ENCODE measurements at places on chromosomes 4 and X.

DNA sequence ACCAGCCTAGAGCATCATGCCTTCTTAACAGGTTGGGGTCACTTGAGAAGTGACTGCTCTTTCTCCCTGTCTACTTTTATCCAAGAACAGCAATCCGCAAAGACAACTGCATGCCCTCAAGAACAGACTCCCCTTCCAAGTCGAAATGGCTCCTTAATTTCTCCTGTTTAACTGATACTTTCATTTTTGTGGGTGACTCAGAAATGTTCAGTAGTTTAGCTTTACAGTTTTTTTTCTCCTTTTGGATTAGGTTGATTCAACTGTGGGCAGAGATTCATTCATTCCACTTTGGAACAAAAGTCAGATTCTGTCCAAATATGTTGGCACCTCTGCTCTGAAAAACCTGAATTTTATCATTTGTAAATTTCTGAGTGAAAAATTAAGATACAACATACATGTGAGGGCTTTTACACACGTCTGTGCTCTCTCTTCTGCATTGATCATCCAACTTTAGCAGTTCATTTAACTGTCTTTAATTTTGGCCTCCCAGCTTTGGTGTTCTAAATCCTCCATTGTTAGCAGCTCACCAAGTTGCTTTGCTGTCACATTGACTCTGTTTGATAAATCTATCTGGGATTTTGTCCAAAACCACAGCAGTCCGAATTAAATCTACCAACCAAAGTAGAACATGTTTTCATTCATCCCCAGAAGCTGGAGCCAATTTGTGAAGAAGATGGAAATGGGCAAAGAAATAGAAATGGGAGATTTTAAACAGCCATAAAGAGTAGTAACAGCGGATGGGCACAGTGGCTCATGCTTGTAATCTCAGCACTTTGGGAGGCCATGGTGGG lies 50.0 kb downstream of the HOPX start:
- no peak for DNase-seq

- no peak for DNase-seq
Observed at GRCh38 chr4:75891611-75892010, 10.6 kb downstream of the PPEF2 start.

- DNase-seq, result no peak
Observed at GRCh38 chr4:17630228-17630627, 15.8 kb downstream of the MED28 start.

- DNase-seq, result no peak
Observed at GRCh38 chr4:67575232-67576058, 16.9 kb downstream of the STAP1 start.

DNA sequence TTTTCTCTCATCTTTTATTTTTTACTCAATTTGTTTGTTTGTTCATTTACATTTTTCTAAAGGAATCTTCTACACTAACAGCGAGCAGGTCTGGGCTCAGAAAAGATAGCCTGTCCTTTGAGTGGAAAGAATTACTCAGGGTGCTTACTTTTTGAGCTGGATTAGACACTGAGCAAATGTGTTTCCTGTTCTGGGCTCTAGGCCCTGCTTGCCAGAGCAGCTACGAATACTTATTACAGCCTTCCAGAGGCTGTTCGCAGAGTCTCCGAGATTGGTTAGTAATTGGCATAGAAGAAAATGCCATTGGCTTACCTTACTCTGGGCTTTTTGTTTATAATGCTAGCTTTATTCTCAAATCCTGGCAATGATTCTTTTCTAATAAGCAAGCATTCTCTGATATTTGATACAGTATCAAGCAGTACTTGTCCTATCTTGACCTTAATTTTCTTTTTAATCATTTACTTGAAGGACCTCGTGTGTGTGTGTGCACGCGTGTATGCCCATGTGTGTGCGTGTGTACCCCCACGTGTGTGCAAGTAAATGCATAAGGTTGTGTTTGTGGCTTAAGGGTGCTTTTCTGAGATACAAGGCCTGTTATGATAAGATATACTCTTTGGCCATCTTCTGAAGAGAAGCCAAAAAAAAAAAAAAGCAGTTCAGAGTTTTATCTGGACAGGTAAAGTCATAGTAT lies 76.2 kb upstream of the GRXCR1 start:
- no peak for DNase-seq

DNA sequence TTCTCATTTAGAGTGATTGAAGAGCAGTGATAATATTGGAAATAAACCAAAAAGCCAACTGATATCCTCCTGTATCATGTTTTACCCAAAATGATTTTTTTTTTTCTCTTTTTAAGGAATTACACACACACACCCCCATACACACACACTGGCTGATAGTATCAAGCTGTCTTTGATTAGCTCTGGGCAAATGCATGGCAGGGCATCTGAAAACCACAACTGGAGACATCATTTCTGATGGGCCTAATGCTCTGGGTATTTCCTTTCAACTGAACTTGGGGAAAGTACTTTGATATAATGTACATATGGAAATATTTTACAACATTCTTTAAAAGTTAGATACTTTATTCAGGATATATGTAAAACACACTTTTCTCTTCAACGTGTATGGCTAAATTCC lies 14.2 kb upstream of the OSTC start:
- no peak for DNase-seq

- DNase-seq, result peak; percentile 39
Observed at GRCh38 chr4:128386761-128387599, 99.4 kb upstream of the PGRMC2 start.

DNA sequence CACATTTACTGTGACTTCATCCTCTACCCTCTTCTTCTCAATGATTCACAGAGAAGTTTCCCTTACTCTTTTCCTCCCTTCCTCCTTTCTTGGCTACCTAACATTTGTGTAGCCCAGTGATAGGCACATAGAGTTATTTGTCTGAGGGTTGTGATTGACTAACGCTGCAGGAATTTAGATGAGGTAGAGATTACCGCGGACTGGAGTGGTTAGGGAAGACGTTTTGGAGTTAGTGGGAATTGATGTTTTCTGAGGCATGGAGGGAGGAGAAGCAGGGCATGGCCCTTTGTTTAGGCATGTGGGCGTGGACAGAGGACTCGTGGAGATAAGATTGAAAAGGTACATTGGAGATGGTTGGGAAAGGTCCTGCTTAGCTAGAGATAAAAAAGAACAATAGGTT lies 246.7 kb downstream of the GPAT3 start:
- DNase-seq, result no peak

DNA sequence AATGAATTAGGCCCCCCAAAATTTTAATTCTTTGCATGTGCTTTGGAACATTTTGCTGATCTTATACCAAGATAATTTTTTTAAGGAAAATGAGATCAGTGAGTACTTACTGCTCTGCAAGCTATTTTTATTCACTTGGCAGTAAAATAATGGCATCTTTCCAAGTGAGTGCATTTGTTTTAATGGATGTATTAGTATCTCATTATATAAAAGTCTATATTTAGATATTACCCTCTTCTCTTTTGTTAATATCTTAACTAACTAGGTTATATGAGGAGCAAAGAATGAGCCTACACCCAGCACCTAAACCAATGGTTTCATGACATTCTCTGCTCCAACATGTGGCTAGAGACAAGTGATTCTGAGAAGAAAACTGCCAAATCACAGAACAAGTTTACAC lies 21.1 kb upstream of the ARAF start:
- DNase-seq, result no peak

DNA sequence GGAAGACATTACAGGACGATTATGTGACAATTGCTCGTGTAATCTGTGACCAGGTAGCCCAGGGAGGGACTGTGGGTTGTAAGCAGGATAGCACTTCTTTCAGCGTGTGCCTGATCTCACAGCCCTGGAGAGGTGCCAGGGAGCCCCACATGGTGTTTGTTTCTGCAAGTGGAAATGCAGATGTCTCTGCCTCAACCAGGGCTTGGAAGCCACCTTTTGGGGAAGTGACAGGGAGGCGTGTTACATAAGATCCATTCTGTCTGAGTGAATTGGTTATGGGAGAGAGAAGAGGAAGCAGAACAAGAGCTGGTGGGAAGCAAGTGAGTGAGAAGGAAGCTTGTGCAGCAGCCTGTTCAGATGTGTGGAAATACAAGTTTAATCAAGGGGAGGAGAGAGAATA lies 104.5 kb upstream of the GATB start:
- no peak for DNase-seq

DNA sequence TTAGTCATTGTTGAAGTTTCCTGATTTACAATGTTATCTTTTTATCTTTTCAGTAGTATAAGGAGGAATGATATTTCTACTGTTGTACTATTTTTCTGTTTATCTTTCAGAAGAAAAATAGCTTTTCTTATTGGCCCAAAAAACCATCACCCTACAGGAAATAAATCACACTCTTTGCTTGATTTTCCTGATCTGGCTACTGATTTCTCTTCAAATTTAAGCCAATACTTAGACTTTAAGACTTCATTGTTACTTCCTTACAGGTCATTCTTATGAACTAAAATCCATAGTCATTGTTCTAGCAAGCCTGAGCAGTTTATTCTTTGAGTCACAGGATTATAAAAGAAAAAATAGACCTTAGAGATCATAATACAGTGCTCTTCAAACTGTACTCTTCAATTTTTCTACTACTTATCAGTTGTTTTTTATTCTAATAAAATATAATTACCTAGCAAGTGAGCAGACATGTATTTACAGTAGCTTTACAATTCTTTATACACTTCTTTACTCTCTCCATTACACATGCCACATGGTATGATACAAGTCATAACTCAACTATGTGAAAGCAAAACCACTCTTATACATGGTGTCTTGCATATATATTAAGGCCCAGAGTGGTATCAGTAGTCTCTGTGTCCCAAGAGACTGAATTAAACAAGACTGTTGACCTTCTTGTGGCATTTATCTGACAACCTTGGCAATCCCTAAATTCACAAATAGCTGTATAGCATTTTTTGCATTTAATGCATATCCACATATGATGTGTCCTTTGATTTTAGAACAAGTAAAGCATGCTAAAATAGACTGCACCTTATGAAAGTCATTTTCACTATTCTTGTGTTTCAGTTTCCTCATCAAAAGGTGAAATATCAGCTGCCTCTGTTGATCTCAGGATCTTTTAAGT lies 47.9 kb downstream of the TET2 start:
- no peak for DNase-seq

- no peak for DNase-seq
Observed at GRCh38 chrX:113759422-113759821, 824.5 kb upstream of the HTR2C start.

GRCh38 chrX:54747733-54748393 lies 50.2 kb downstream of the ITIH6 start:
- no peak for DNase-seq

DNA sequence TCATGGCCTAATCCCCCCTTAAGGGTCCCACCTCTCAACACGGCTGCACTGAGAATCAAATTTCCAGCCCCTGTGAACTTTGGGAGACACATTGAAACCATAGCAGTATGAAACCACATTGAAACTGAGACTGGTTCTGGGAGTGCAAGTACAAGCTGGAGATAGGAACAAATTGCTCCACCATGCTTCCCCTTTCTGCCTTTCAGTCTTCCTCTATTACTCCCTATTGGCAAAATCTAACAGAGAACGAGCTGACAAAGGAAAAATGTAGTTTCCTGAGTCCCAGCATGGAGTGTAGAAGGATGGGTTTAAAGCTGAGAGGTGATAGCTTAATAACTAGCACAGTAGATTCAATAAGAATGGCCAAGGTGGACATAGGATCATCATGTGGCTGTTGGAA lies 161.7 kb upstream of the RPL34 start:
- DNase-seq, result no peak

GRCh38 chrX:10470009-10470408 lies 150.4 kb downstream of the MID1 start:
- no peak for DNase-seq

DNA sequence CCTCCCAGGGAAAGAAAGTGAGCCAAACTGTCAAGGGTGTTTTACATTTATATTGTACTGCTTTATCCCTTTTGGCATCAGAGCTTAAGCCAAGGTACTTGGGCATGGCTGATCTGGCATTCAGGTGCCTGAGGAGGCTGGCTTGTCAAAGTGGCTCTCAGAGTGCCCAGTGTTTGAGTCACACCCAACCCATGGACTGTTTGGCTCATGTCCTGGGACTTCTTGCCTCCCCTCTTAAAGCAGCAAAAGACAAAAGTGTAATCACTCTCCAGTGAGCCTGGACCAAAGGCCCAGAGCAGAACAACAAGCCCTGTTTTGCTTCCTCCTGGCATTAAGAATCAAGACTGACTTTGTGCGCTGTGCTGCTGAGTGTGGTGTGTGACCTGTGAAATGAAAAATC lies 311.7 kb upstream of the TAPT1 start:
- no peak for DNase-seq

All from hypothalamus (tissue), 51 donors.